ENCODE measurements at places on chromosomes 11 and 22.
A peak's percentile ranks its signal among the peaks of the same experiment; 100 is the strongest.

GRCh38 chr11:1055990-1056771 is 18.5 kb upstream of the MUC2 start:
- DNase-seq: no peak

DNA sequence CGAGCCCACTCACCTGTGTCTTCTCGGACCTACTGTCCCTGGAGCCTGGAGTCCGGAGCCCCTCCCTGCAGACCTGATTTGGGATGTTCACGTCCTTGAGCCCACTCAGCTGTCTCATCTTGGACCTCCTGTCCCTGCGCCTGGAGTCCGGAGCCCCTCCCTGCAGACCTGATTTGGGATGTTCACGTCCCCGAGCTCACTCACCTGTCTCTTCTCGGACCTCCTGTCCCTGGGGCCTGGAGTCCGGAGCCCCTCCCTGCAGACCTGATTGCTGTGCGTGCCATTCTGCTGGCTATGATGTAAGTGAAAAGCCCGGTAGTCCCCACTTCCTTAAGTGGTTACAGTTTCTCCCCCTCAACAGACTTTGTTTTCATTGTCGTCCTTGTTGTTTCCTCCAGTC is 867.1 kb downstream of the BRD1 start:
- no peak for DNase-seq

DNA sequence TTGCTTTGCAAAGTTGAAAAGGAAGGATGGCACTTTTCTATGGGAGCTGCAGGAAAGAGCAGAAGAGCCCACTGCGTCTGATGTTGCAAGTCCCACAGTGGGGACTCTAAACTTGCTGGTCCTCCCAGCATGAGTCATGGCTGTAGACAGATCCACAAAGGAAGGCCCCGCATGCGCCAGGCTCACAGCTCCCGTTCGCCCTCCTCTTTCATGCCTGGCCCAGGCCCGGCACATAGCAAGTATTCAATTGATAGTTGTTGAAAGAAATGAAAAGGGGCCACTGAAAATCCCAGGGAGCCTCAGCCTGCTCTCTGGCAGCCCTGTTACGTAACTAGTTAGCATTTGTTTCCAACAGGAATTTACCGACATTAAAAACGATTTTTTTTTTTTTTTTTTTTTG is 18.9 kb downstream of the AP1B1 start:
- DNase-seq: peak; percentile 80

GRCh38 chr11:10891151-10891720 is 33.4 kb upstream of the ZBED5 start:
- DNase-seq: no peak

DNA sequence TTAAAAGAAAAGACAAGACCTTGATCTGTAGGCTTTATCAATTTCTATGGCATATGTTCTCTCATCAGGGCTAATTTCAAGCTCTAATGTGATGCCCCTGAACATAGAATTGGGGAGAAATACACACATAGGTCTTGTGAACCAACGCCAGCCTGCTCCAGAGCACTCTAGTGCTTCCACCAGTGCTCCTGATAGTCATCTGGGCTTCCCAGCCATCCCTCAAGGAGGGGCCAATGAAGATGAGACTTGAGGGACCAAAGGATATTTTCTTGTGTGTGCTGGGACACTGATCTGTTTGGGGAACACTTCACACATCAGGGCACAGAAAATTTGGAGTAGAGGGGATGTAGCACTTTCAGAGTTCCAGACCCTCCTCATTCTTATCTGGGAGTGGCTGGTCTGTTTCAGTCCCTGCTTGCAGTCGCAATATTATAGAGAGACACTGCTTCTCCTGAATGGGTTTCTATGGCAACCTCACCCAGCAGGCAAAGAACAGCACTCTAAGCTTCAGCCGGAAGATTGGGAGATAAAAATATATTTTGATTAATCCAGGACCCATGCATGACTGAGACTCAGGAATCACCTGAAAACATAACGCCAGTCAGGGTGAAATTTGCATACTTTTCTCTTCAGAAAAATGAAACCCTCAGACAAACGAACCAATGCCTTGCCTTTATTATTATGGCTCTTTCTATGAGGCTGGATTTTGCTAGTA is 28.4 kb upstream of the SCN3B start:
- DNase-seq: no peak

- DNase-seq: no peak
Measured at GRCh38 chr22:23555118-23555517, 25.0 kb downstream of the IGLL1 start.

GRCh38 chr11:112694245-112694644 is 267.0 kb upstream of the NCAM1 start:
- no peak for DNase-seq

GRCh38 chr22:32796865-32797573 is 4.5 kb upstream of the TIMP3 start:
- DNase-seq: peak; percentile 83

GRCh38 chr22:29073618-29074275 is 912 bp downstream of the KREMEN1 start:
- DNase-seq: peak; percentile 44

DNA sequence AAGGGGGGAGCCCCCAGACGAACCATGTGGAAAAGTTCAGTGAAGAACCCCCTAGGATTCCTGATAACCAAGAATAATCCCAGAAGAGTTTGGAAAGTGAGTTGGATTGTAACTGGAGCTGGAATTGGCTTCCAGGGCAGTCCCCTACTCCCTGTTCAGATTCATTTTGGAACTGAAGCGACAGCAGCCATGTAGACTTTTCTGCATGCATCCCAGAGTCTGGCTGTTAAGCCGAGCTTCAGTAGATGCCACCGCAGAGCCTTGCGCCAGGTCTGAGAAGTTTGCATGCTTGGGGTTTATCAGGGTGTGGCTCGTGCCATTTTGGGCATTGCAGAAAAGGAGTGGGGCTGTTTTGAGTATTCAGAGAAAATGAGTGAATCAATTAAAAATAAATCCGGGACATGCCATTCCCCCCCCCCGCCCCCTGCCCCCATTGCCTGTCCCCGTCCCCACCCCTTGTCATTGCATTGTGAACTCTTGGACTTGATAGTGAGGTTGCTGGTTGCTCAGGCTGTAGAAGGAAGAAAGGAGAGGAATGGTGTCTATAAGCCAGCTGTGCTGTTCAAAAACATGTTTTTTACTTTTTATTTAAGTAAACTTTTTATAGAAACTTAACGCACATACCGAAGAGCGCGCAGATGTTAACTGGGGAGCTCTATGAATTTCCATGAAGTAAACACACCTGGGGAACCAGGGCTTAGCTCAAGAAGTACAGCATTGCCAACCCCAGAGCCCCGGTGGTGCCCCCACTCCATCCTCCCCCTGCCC is 71.2 kb downstream of the LDLRAD3 start:
- DNase-seq: no peak

DNA sequence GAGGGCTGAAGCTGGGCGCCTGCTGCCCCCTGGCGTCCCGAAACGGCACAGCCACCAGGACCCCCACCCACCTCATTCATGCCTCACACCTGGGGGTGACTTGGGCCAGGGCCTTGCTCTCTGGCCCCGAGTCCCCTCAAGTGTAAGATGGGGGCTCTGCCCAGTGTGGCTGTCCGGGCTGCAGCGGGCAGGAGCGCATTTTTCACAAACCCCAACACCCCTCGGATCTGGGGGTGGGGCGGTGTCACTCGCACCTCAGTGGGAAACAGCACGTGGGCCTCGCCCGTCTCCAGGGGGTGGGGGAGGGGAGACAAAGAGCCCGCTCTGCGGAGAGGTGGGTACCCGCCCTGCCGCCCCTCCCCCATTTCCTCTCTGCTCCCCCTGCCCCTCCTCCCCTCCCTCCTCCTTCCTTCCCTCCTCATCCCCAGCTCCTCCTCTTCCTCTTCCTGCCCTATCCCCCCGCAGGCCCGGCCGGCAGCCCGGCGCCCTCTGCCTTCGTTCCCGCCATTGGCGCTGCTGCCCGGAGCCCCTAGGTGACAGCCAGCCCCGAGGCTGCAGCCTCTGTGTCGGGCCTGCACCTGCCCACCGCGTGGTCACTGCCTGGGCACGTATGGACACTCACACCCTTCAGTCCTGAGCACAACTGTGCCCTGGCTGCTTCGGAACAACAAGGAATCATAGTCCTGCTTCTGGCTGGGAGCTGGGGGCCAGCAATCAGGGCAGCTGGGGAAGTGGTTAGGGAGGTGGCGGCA is 6.8 kb upstream of the CDKN1C start:
- DNase-seq: peak; percentile 58

DNA sequence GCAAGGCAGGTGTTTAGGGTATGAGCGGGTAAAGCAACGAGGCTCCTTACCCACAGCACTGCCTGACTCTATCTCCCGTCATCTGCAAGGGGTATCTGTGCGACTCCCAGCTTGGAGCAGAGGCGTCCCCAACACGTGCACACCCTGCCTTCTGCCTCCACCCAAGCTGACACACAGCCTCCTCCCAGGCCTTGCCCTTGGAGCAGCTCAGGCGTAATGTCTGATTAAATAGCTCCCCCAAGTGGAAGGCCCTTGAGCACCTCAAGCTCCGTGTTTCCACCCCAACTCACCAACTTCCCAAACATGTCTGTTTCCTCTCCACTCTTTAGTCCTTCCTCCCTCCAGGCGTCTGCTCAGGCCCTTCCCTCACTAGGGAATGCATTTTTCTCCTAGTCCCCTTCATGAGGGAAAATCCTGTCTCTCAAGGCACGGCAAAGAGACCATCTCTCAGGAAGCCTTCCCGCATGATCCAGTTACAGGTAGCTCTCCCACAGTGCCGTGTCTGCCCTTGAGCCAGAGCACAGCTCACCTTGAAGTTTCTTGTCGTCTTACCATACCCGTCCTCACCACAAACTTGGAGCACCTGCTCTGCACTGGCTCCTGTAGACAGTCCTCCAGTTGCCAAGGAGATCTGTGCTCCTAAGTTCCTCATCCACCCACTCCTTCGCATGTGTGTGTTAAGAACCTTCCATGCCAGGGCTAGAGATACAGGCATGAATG is 15.8 kb downstream of the CYB5R2 start:
- DNase-seq: peak; percentile 84

DNA sequence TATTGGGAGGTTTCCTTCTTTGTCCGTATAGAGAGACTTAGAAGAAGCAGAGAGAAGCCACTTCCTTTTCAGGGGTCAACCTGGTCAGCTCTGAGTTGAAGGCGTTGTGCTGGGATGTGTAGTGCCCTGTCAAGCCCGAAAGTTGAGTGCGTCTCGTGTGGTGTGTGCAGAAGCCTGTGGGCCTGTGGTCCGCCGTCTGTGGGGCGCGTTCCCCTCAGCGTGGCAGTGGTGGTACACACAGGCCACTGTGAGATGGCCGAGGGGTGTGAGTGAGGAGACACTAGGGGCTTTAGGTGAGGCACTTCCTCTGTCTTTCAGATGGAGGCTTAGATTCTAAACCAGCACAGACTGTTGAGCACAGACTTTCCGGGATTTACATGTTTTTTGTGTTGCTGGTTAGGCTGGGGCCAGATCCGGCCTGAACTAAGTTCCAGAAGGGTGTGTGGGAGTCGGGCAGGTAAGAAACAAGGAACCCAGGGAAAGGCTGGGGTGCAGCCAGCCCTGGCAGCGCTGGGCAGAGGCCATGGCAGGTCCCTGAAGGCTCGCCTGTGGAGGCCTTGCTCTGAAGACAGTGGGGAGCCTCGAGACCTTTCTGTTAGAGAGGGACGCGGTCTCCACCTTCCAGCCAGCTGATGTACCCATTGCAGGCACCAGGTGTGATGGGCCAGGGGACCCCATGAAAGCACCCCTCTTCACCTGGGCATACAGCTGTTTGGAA is 194.2 kb downstream of the TBC1D22A start:
- DNase-seq: no peak

DNA sequence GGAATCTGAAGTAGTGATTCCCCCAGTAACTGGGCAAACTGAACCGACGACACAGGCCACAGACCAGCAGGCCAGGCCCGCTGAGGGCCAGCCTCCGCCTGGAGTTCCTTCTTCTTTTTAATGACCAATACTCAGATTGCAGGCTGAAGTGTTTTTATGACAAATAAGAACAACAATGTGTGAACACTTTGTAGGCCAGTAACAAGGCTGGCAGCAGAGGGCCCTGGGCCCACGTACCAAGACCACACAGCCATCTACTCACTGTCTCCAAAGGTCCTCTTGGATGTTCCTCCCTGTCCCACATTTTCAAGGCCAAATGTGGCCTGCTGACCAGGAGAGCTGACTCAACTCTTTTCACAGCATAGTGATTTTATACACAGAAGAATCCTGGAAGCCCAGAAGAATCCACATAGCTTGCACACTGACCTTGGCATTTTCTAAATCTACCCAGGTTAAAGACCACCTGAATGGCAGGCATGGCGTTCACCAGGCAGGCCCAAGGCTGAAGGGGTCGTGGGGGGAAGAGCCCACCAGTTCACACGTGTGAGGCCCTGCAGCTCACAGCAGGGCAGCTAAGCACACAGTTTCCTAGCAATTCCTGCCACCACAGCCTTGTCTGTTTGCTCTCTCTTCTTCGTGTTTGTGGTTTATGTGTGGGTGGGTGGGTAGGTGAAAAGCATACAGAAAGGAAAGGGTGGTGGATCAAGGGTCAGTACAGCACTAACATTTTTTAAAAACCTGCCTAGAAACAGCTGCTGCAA is 13.3 kb downstream of the SMCO4 start:
- no peak for DNase-seq

GRCh38 chr11:44824300-44824704 is 97.5 kb downstream of the TSPAN18 start:
- no peak for DNase-seq

- DNase-seq: no peak
Measured at GRCh38 chr11:128334311-128335044, 252.9 kb downstream of the ETS1 start.

- DNase-seq: no peak
Measured at GRCh38 chr11:57530215-57530595, 349 bp downstream of the TIMM10 start.

GRCh38 chr22:19971276-19972124 is 29.9 kb upstream of the TXNRD2 start:
- DNase-seq: no peak

DNA sequence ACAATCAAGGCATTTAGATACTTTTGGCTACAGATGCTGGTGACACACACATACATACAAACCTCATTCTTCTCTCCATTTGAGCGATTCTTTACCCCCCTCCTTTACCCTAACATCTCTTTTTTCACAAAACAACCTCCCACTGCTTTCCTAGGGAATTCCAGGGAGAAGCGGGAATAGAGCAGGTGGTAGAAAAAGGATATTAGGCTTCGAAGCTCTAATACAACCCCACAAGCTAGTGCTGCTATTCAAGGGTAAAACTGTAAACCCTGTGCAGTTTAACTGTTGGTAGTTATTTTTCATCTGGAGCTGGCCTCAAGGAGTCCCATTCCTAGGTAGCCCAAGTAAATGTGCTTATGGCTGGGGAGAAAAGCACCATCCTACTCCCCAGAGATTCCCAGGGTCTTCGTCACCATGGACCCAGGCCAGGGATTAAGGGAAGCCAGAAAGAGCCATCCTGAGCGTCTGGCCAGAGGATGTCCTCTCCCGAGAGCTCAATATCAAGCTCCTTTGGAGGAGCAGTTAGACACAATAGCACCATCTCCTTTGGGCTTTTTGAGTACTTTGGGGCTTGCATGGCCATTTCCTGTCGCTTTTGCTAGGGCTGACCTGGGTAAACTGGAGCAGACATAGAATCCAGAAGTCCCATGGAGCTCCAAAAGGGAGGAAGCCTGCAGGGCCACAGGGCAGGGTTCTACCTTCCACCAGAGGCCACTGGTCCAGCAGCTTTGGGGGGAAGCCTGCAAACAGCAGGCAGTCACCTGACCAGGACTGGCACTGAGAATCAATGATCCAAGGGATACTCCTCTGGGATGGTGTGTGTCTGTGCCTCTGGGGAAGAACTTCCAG is 3.1 kb downstream of the MAML2 start:
- DNase-seq: no peak

Data from AG08395 (cell line).